ENCODE measurements at places on chromosomes 2 and 18.

- DNase-seq = no peak
Measured at GRCh38 chr2:59032499-59032898, 791.4 kb upstream of the FANCL start.

GRCh38 chr2:106127282-106127771, 66.8 kb downstream of the UXS1 start:
- DNase-seq = no peak

- no peak for DNase-seq
Measured at GRCh38 chr2:61906186-61906470, 654 bp downstream of the COMMD1 start.

DNA sequence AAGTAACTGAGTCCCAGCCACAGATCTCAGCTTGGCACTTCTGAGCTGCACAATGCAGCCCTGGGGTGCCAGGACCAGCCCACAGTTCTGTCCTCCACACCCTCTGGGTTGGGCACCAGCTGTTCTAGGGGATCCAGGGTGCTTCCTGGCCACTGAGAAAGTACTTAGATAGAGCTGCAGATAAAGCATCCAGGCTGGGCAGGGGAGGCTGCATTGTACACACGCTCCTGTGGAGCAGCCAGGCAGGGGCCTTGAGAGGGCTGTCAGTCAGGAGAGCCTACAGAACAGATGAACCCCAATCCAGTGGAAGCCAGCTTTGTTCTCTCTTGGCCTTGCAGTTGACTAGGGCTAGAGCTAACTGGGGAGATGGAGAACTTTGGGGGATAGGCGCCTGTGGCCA, 104.6 kb downstream of the KIAA1328 start:
- no peak for DNase-seq

DNA sequence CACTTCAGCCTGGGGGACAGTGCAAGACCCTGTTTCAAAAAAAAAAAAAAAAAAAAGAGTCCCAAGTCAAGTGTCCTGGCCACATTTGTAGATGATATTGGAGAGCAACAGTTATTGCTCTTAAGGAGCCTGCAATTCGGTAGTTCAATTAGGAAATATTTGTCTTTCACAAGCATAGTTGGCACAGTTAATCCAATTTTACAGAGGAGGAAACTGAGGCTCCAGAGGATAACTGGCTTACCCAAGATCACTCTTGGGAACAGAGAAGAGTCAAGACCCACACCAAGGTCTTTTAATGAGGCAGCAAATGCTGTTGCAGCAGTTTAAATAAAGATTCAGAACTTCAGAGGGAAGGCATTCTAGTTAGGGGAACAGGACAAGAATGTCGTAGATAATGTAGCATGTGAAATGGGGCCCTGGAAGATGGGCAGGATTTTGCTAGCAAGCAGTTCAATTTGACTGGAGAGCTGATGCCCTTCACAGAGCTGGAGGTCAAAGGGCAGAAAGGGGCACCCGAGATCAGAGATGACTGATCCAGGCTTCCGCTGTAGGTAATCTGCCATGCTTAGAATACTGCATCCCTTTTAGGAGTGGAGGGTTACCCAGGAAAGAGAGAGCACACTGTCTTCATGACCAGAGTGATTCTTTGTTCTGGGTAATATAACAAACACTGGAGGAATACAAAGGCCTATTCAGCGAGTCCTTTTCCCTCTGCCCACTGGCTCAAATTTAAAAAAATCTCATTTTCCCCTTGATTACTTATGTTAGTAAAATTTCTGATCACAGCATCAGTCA, 3.0 kb downstream of the NPC1 start:
- peak; percentile 17 for DNase-seq

DNA sequence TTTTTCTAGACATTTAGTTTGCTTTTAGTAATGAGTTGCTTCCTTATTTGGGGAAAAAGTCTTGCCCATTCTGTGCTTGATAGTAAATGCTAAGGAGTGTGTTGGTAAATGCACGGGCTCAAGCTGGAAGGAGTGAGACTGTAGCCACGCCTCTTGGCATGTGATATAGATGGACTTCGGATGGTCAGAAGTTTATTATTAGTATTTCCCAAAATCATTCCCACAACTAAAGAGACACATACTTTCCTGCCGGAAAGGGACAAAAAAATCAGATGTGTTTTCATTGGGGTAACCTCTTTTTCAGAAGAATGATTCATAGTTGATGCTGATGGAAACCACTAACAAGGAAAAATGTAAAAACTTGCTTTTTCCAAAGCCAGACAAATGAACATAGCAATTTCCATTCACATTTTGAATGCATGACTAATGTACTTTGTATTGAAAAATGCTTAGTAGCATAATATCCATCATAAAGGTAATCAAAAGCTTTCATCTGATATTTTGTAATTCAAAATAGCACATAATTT, 133.2 kb downstream of the ZNF532 start:
- DNase-seq = no peak

GRCh38 chr2:215590010-215590745, 154.3 kb upstream of the FN1 start:
- no peak for DNase-seq

- no peak for DNase-seq
Measured at GRCh38 chr2:213228638-213229037, 55.6 kb upstream of the SPAG16 start.

GRCh38 chr2:96534701-96535181, 1.8 kb upstream of the ARID5A start:
- no peak for DNase-seq

- peak; percentile 50 for DNase-seq
Measured at GRCh38 chr2:234493796-234494195, 3.1 kb downstream of the ARL4C start.

- no peak for DNase-seq
Measured at GRCh38 chr2:120451334-120451733, 105.4 kb downstream of the INHBB start.

DNA sequence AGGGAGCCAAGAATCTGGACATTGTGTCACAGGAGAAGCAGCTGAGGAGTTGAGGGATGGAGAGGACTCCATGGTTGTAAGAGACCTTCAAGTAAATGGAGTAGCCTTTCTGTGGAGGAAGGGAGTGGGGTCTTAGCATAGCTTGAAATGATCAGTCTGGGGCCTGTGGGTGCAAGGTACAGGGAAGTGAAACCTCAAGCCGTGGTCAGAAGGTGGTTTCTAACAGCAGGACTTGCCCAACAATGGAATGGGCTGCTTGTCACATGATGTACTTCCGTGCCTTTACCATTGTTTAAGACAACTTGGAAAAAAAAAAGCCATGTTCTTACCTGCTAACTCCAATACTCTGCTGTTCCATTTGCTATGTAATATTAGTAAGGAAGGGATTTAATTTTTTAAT, 140.7 kb downstream of the LDLRAD4 start:
- DNase-seq = no peak

GRCh38 chr2:237341872-237342271, 72.1 kb downstream of the COL6A3 start:
- DNase-seq = no peak

DNA sequence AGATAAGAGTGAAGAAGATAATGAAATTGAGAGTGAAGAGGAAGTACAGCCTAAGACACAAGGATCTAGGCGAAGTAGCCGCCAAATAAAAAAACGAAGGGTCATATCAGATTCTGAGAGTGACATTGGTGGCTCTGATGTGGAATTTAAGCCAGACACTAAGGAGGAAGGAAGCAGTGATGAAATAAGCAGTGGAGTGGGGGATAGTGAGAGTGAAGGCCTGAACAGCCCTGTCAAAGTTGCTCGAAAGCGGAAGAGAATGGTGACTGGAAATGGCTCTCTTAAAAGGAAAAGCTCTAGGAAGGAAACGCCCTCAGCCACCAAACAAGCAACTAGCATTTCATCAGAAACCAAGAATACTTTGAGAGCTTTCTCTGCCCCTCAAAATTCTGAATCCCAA, 15.7 kb downstream of the MSH6 start:
- DNase-seq = no peak

- no peak for DNase-seq
Measured at GRCh38 chr2:238207006-238207405, 3.5 kb upstream of the ILKAP start.

- peak; percentile 77 for DNase-seq
Measured at GRCh38 chr2:221572821-221573429, 821 bp upstream of the EPHA4 start.

DNA sequence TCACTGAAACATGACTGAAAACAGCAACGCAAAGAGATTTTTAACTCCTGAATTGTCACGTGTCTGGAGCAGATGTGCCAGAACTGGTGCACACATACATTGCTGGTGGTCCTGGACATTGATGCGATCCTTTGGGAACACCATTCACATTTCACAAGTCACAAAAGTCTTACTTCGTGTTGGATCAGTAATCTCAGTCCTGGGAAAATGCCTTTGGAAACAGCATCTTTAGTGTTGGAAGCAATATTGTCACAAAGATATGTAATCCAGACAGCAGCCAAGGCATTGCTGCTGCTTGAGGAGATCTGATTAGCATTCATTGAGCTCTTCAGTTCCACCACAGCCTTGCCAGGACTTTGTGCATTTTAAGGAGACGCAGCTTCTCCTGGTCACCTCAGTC, 126.2 kb upstream of the SH3BP4 start:
- no peak for DNase-seq

- DNase-seq = no peak
Measured at GRCh38 chr2:198054299-198054698, 249.9 kb downstream of the PLCL1 start.

DNA sequence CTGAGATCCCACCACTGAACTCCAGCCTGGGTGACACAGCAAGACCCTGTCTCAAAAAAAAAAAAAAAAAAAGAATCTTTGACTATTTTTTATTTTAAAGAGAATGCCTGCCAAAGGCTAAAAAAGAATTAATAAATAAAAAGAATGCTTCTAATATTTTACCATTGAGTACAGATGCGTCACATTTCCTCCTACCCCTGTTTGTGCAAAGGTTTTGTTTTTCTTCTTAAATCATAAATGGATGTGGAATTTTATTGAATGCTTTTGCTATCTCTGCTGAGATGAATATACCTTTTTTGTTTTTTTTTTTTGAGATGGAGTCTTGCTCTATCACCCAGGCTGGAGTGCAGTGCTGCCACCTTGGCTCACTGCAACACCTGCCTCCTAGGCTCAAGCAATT, 22.8 kb downstream of the CYBRD1 start:
- DNase-seq = no peak

GRCh38 chr18:47730795-47731194, 199.7 kb downstream of the SMAD2 start:
- no peak for DNase-seq

- DNase-seq = no peak
Measured at GRCh38 chr2:159226608-159227385, 59.7 kb downstream of the WDSUB1 start.

- no peak for DNase-seq
Measured at GRCh38 chr18:23378302-23378686, 74.8 kb upstream of the RIOK3 start.

DNA sequence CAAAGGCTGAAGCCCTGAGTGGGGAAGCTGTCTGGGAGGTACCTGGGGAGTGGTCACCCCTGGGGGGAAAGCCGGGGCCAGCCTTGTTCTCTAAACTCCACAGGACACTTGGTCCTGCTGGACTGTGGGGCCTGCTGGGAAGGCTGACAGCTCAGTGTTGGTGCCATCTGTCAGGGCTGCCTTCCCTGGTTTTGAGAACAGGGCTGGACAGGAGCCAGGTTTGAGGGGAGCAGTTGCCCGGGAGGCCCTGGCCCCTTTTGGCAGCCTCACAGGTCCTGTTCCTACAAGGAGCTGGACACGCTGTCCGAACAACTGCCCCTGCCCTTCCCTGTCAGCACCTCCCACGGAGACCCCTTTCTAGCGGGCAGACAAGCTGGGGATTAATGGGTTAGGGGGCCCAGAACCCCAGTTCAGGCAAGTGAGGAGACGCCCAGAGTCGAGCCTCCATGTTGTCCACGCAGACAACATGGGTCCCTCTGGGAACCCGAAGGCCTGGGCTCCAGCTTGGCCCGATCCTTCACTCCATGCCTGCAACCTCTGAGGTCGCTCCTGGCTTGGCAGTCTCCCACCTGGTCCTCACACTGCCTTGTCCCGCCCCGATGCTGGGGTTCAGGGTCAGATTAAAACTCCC, 40.8 kb downstream of the ATOH8 start:
- peak; percentile 83 for DNase-seq

DNA sequence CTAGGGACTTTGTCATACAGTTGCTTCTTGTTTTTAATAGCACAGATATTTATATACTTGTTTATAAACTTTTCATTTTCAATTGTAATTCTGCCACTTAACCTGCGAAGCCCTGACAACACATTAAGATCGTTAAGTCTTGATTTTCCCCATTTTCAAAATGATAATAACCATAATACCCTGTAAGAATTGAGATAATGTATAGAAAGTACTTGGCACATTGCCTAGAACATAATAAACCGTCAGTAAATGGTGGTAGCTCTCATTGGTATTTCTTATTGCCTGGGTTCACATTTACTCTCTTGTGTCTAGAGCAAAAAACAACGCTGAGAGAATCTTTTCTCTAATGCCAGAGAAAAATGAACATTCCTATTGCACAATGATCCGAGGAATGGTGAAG, 18.6 kb downstream of the PTCD3 start:
- DNase-seq = no peak

GRCh38 chr2:135745545-135745944, 3.9 kb downstream of the UBXN4 start:
- no peak for DNase-seq

- no peak for DNase-seq
Measured at GRCh38 chr2:6876309-6876708, 1.3 kb upstream of the RSAD2 start.

Measured in brain (organoid and tissue), 16 donors.